ENCODE measurements at places on chromosomes 13 and 19. TPM values are rescaled to one million over a fixed set of nuclear protein-coding genes. Genes with fewer than 3 reads are reported as not detected.

Gene CERS1
- polyA plus RNA-seq = 1.0 TPM

Gene IGSF23
- polyA plus RNA-seq = not detected

Gene TBC1D4
- polyA plus RNA-seq = 13.9 TPM

Gene ADAMTS10
- 21.5 TPM for polyA plus RNA-seq

Gene DMKN
- 6.8 TPM for polyA plus RNA-seq

Gene MRI1
- polyA plus RNA-seq = 28.3 TPM

Gene SULT2B1
- 0.20 TPM for polyA plus RNA-seq

Gene ZNF729
- polyA plus RNA-seq = not detected

Gene PTGIR
- 3.5 TPM for polyA plus RNA-seq

Gene PNMA8B
- 1.9 TPM for polyA plus RNA-seq

Gene ACP7
- 0.01 TPM for polyA plus RNA-seq

Gene CYP4F12
- polyA plus RNA-seq = 9.1 TPM

Gene MUC16
- polyA plus RNA-seq = 3.3 TPM

Gene PIH1D1
- 50.3 TPM for polyA plus RNA-seq

Gene ZIC2
- polyA plus RNA-seq = not detected

Gene ANKLE1
- 0.70 TPM for polyA plus RNA-seq

Gene CYSLTR2
- polyA plus RNA-seq = 0.07 TPM

Gene CCDC70
- not detected for polyA plus RNA-seq

Gene CYP2A6
- polyA plus RNA-seq = not detected

Gene NANOS3
- polyA plus RNA-seq = not detected

Gene POSTN
- 29.4 TPM for polyA plus RNA-seq

Gene TMEM150B
- 4.0 TPM for polyA plus RNA-seq

Gene GTF3A
- polyA plus RNA-seq = 57.2 TPM

Gene PPFIA3
- 8.5 TPM for polyA plus RNA-seq

Gene TDRD12
- polyA plus RNA-seq = 0.22 TPM

Gene OVOL3
- polyA plus RNA-seq = not detected

Gene TEKTIP1
- 0.13 TPM for polyA plus RNA-seq

Gene ZNF224
- polyA plus RNA-seq = 8.3 TPM

Gene EML2
- 22.3 TPM for polyA plus RNA-seq

Gene ZNF99
- not detected for polyA plus RNA-seq

Gene C19orf73
- not detected for polyA plus RNA-seq

Gene MATK
- polyA plus RNA-seq = 2.0 TPM

Gene PROZ
- polyA plus RNA-seq = not detected
